A549 treated with Hydrocortisone at 1 μM for 4 hours (cell line): ENCODE measurements at places on chromosomes 1 and 21. TPM values are rescaled to one million over a fixed set of nuclear protein-coding genes. Genes with fewer than 3 reads are reported as not detected.

USH2A gene
- total RNA-seq = not detected in 5 replicates

OLFML3 gene
- 3.8 to 4.3 TPM (median 4.0 TPM) in 5 replicates for total RNA-seq

SRP9 gene
- 233 to 309 TPM (median 243 TPM) in 5 replicates for total RNA-seq

WDR64 gene
- total RNA-seq = 0.08 TPM in 1 of 5 replicates, not detected in the others

SPRR2B gene
- total RNA-seq = not detected in 5 replicates
